ENCODE measurements at places on chromosomes 1 and 21. TPM values are rescaled to one million over a fixed set of nuclear protein-coding genes. Genes with fewer than 3 reads are reported as not detected.
A peak's percentile ranks its signal among the peaks of the same experiment; 100 is the strongest.

DNA sequence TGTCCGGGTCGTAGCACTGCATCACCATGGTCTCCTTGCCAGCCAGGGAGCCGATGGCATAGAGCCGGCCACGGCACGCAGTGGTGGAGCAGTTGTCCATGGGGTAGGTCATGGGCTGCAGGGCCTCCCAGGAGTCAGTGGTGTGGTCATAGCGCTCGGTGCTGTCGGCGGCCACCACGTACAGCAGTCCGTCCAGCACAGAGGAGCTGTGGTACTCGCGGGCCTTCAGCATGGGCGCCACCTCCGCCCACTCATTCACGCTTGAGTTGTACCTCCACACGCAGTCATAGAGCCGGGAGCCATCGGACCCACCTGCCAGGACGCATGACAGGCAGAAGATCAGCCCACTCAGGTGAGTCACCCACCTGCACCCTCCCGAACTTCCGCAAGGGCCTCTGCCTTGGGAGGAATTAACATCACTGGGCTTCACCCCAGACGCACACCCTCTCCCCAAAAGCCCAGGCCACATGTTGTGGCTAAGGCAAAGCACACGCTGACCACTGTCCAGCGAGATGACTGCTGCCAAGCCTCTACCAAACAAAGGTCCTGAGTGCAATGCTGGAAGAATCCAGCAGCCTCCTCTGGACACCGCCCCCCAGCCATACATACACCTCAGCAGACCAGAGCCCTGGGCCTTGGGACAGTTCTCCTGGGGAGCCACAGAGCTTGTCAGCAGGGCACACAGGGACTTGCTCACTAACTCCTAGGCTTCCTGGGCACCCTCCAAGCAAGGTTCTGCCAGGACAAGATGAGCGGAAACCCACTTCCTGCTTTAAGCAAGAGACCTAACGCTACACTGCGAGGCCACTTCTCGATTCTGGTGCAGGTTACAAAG, 3.3 kb downstream of the KLHL21 start:
- peak; percentile 28 for DNase-seq

GRCh38 chr1:180881806-180882509, 30.7 kb upstream of the KIAA1614 start:
- DNase-seq = peak; percentile 34

DNA sequence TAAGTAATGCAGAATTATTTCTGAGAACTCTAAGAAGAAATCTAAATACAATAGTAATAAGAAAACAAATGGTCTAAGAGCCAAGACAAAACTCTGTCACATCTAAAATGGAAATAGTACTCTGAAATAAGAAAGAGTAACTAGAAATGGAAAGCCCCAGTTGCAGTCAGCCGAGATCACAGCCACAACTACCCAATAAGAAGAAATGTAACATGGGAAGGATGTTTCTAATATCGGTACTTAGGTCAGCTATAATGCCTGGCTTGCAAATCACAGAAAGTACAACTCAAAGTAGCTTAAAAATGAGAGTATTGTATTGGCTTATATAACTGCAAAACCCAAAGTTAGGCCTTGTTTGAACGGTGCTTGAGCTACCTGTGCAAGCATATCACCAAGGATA, 58.6 kb upstream of the USP25 start:
- no peak for DNase-seq

GRCh38 chr1:39404876-39405275, 86.6 kb upstream of the BMP8A start:
- DNase-seq = no peak

GRCh38 chr1:12417389-12417788, 187.6 kb downstream of the VPS13D start:
- DNase-seq = no peak

DNA sequence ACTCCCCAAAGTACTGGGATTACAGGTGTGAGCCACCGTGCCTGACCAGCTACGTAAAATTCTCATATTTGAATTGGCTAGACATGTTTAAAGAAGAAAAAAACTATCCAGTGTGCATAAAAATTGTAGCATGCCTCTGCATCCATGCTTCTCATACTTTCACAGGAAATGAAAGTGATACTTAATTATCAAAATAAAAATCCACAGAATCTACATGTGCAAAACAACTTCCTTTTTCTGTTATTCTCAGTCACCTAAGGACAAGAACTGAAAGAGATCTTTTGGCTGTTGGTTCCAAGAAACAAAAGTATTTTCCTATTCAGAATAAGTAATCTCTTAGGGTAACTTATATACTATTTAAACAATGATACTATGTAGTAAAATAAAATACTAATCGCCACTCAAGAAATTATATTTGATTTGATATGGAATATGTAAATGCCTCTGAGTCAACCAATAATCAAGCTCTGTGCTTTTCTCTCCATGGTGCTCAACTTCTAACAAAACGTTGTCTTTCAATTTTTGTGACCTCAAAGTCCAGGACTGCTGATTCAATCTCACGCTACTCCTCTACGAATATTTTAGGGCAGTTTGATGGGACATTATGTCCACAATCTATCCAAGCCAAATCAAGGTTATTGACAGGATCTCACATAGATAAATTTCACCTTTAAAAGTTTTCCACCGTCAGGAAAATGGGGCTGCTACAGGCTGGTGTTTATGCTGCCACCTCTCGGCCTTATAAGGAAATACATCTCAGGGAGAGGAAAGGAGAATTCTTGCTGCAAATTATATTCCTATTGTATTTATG, 102.7 kb downstream of the ZNF281 start:
- peak; percentile 52 for DNase-seq

GRCh38 chr1:232650845-232651244, 20.9 kb upstream of the SIPA1L2 start:
- DNase-seq = no peak

GRCh38 chr1:223803211-223803610, 42.5 kb downstream of the TP53BP2 start:
- DNase-seq = no peak

- no peak for DNase-seq
These were observed 2.6 kb upstream of the TENT5B start for GRCh38 chr1:27015260-27015659.

GRCh38 chr1:208300084-208300770, 56.0 kb upstream of the PLXNA2 start:
- no peak for DNase-seq

- no peak for DNase-seq
These were observed 22.1 kb downstream of the TRIM67 start for GRCh38 chr1:231183639-231184590.

GRCh38 chr21:45769294-45769693, 125.8 kb downstream of the PCBP3 start:
- no peak for DNase-seq

DNA sequence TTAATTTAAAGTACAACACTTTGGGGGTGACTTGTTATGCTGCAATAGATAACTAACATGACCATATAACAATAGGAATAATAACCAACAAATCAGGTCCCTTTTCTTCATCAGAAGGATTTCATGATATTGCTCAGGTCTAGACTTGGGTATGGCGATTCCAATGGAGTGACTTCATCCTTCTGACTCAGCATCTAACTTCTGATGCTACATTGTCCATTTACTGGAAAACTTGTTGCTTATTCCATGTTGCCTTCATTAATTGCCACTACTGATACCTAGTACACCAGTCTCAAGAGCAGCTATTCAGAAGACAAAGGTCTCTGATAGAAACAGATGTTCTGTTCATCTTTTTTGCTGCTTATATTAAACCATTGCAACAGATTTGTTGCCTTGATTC, 324.3 kb downstream of the TGFB2 start:
- no peak for DNase-seq

GRCh38 chr1:233278631-233279030, 16.9 kb downstream of the PCNX2 start:
- DNase-seq = no peak

DNA sequence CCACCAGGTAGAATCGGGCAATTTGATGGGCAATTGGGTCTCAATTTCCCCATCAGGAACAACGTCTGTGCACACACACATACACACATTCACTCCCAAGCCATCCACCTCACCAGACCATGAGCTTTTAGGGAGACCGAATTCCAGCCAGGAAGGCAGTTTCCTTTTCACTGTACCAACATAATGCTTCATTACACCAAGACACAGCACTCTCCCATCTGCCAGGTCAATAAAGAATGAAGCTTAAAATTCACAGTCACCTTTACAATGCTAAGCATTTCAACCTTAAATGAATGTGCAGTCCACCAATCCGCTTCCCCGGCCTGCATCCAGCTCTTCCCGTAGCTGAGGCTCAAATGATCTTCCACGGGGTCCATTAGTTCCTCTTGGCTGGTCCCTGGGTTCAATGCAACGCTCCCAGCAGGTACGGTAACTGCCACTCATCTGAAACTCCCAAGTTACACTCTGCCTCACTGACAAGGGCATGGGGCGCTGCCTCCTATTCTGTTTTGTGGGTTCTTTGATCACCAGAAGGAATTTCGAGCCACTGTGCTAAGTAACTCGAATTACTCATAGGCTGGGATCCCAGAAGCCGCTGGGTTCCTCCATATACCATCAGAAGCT, 105.0 kb downstream of the SIM2 start:
- DNase-seq = no peak

DNA sequence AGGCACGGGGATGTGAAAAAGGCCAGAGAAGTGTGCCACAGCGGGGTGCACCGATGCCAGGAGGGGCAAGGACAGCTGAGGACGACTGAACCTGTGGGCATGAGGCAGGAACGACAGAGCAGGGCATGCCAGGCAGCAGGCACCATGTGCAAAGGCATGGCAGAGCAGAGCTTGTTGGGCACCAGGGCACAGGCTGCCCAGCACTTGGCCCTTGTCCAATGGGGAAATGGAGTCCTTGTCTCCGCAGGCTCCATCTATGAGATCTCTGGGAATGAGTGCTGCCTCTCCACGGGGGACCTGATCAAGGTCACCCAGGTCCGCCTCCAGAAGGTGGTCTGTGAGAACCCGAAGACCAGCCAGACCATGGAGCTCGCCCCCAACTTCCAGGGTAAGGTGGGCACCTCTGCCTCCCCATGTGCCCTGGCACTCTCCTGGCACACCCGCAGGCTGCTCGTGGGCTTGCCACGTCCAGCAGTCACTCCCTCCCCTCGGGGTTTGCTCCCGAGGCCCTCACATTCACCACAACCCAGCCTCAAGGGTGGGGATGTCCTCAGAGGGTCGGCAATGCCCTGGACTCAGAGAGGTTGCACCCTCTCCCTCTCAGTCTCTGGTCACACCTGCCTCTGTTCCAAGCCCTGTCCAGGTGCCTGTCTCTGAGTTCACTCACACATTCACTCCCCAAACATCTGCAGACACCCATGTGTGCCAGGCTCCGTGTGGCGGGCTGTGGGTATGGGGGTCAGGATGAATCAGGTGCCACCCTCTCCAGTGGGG, 4.2 kb downstream of the THEMIS2 start:
- no peak for DNase-seq

- peak; percentile 89 for DNase-seq
These were observed 2.1 kb upstream of the PLA2G2E start for GRCh38 chr1:19925342-19926070.

GRCh38 chr1:181438013-181438412, 45.3 kb upstream of the CACNA1E start:
- no peak for DNase-seq

DNA sequence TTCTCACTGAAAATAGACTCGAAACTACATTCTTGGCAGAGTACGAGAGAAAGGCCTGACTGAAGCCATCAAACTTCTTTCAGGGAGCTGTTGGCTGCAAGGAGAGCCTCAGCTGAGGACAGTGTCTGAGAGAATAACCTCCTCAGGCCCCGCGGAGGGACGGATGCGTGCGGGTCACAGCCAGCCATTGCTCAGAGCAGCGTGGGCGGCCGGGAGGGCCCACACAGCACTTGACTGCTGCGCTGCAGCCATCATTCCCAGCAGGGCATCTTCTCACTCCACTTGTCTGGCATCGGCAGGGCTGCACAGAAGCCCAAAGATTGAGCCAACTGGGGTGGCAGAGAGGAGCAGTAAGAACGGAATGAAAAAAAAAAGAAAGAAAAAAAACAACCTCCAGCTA, 113.5 kb downstream of the XCL2 start:
- DNase-seq = no peak

DNA sequence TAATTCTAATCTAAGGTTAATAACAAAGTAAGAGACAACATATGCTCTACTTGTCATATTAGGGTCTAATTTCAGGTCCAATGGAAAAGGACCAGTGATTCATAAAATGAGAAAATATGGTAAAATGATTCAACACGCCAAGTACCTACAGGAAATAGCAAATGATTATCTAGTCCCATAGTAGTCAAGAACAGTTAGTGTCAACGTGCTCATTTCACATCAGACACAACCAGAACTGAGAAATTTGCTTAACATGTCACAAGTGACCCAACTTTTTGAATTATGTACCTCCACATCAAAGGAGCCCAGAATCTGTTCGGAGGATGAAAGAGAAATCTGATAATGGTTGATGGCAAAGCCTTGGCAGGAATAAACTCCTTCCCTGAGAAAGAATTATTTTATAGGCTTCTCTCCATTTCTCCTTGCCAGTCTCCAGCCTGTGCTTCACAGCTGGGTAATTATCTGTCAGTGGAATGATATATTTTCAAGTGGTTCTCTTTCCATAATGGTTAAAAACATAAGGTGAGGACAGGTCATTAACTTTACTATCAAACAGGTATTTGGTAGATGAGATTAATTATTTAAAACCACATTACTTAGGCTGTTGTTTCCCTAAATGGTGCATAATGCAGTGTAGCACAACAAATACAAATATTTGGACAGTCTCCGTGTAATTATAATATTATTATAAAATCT, 83.2 kb downstream of the APP start:
- DNase-seq = no peak

- no peak for DNase-seq
These were observed 253.8 kb downstream of the DYRK1A start for GRCh38 chr21:37620401-37620800.

TTF2 gene
- 29.5 TPM for total RNA-seq

HSD3B2 gene
- not detected for total RNA-seq

CD52 gene
- total RNA-seq = 2.1 TPM

HNRNPR gene
- 101 TPM for total RNA-seq

FCRL6 gene
- total RNA-seq = not detected

C1orf141 gene
- not detected for total RNA-seq

PYGO2 gene
- total RNA-seq = 43.4 TPM

RGL1 gene
- 0.18 TPM for total RNA-seq

BNIPL gene
- total RNA-seq = 0.18 TPM

SLAMF1 gene
- total RNA-seq = not detected

CHODL gene
- not detected for total RNA-seq

CYP4X1 gene
- not detected for total RNA-seq

LAX1 gene
- not detected for total RNA-seq

IL6R gene
- 3.1 TPM for total RNA-seq

MRPL55 gene
- total RNA-seq = 158 TPM

Measured in HT-29 (cell line).